Fibroblast of upper back skin (primary cell): ENCODE measurements at places on chromosomes 2 and 18.
A peak's percentile ranks its signal among the peaks of the same experiment; 100 is the strongest.

DNA sequence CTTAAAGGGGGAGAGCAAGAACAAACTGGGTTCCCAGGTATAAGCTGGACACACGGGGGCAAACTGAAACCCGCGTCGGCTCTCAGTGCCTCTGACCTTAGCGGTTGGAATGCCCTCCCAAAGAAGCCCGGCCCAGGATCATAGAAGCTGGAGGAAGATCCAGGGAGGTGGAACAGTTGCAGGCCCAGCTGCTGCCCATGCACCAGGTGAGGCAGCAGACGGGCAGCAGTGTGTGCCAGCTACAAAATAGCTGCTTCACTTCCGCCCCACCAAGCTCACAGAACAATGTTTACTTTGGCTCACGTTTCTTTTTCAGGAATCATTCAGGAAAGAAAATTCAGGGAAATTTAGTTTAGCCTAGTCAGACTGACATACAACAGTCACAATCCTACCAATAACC is 3.9 kb upstream of the ERMN start:
- no peak for DNase-seq

DNA sequence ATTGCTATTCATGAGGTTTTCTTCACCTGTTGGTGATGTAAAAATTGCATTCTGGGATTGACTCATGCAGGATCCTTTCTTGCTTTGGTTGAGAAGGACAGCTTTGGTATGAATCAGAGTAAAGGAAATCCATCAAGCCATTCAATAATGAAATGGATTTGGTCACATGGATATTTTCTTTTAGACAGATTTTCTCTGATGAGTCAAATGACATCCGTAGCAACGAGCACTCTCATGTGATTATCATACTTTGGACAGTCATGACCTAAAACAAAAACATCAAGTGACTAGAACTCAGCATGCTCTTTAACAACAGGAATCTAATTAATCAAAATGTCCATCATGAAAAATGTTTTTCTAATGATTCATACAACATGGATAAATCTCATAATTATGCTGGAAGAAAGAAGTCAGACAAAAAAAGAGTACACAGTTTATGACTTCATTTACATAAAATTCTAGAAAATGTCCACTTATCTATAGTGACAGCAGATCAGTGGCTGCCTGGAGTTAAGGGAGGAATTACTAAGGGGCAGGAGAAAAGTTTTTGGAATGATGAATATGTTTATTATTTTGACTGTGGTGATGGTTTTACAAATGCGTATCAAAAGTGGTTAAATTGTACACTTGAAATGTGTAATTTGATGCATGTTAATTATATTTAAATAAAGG is 30.7 kb downstream of the TRAK2 start:
- peak; percentile 74 for DNase-seq

- peak; percentile 12 for DNase-seq
Measured at GRCh38 chr2:231764760-231765159, 16.3 kb downstream of the PDE6D start.

- no peak for DNase-seq
Measured at GRCh38 chr2:240896871-240897692, 1.1 kb upstream of the MAB21L4 start.

- peak; percentile 90 for DNase-seq
Measured at GRCh38 chr2:177604271-177605065, 211.9 kb downstream of the AGPS start.

DNA sequence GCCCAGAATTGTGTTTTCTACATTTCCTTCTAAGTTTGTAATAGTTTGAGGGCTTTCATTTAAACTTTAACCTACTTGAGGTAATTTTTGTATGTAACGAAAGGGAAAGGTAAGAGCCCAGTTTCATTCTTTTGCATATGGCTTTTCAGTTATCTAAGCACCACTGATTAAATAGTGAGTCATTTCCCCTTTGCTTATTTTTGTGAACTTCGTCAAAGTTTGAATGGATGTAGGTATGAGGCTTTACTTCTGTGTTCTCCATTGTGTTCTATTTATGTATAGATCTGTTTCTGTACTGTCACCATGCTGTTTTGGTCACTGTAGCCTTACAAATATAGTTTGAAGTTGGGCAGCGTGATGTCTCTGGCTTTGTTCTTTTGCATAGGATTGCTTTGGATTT is 944.8 kb upstream of the CNTNAP5 start:
- no peak for DNase-seq

- DNase-seq = no peak
Measured at GRCh38 chr18:76838182-76838581, 15.8 kb downstream of the ZNF236 start.

GRCh38 chr2:63488118-63488713 is 100.1 kb downstream of the WDPCP start:
- peak; percentile 25 for DNase-seq

DNA sequence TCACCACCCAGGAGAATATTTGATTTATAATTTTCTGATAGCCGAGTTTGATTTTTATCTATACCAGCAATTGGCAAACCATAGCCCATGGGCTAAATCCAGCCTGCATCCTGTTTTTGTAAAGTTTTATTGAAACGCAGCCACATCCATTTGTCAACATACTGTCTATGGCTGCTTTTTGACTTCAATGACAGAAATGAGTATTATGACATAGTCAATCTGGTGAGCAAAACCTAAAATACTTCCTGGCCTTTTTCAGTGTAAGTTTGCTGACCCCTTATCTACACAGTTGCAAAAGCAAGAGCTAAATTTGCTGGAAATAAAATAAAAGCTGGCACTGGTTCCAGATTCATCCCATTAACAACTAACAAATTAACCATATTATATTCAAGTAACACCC is 79.8 kb upstream of the SLC25A52 start:
- DNase-seq = no peak

GRCh38 chr2:127400897-127401756 is 13.4 kb upstream of the MAP3K2 start:
- DNase-seq = peak; percentile 39

DNA sequence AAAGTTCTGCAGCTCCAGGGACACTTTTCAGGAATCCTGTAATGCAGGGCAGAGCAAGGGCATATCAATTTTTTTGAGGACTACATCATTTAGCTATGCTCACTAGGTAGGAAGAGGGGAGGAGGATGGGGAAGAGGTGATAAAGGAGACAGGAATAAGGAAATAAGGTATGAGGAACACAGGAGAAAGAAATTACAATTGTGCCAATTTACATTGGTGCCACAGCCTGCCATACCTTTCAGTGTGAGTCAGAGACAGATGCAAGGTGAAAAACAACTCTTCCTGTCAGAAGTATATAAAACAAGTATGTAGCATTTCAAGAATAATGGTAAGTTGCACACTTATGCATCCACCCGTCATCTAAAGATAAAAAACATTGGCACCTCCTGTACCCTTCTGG is 5.4 kb upstream of the MRPS9 start:
- DNase-seq = no peak

DNA sequence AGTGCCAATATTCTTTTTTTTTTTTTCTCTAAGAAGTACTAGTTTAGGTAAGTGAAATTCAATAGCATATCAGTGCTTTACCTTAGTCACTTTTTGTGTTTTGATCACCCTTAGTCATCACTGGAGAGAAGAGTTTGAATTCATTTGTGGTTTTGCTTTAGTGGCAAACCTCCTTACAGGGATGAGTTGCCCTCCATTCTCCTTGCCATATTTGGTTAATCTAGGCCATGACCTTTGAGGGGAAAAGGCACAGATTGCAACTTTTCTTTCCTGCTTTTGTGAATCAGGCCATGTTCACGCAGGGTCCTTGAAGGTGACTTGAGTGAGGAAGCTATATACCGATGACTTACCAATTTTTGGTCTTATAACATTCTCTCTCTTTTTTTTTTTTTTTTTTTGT is 34.4 kb downstream of the PLEKHA3 start:
- DNase-seq = peak; percentile 66

GRCh38 chr18:77093586-77093985 is 39.0 kb downstream of the MBP start:
- DNase-seq = no peak

GRCh38 chr2:240302933-240303595 is 132.4 kb upstream of the GPC1 start:
- no peak for DNase-seq

- no peak for DNase-seq
Measured at GRCh38 chr2:197704434-197705120, 592 bp upstream of the MARS2 start.

DNA sequence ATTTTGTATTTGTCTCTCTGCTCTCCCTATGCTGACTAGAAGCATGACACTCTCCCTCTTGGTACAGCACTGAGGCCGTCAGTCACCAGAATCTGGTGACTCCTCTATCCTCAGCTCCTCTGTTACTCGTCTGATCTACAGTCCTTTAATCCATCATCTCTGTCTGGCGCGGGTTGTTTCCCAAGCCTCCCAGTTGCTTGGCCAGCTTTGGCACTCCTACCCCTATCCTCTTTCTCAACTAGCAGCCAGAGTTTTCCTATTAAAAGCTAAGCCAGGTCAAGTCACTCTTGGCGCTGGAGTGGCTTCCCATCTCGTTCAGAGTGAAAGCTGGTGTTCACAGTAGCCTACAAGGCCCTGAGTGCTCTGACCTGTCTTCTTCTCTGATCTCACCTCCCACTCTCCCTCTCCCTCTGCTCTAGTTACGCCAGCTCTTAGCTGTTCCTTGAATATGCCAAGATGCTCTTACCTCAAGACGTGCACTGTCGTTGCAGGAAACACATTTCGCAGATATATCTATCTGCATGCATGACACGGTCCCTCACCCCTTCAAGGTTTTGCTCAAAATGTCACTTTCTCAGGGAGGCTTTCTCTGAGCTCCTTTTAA is 41.8 kb upstream of the PSME4 start:
- no peak for DNase-seq

GRCh38 chr2:14358774-14359173 is 273.7 kb upstream of the LRATD1 start:
- DNase-seq = no peak

DNA sequence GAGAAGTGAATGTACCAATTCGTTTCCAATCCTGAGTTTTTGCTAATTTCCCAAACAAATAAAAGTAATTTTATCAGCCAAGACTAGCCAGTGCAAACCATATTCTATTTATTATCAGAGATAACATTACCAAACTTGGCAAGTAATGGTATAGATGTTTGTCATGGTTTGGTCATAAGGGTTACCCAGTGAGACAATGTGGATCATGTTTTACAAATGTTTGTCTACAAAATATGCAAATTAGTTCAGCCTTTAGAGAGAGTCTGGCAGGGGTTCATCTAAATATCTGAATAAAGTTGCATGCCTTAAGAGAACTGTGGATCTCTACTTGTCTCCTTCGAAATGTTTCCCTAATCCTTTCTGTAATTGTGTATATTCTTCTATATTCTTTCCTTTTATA is 152.2 kb downstream of the KCNH7 start:
- DNase-seq = no peak

DNA sequence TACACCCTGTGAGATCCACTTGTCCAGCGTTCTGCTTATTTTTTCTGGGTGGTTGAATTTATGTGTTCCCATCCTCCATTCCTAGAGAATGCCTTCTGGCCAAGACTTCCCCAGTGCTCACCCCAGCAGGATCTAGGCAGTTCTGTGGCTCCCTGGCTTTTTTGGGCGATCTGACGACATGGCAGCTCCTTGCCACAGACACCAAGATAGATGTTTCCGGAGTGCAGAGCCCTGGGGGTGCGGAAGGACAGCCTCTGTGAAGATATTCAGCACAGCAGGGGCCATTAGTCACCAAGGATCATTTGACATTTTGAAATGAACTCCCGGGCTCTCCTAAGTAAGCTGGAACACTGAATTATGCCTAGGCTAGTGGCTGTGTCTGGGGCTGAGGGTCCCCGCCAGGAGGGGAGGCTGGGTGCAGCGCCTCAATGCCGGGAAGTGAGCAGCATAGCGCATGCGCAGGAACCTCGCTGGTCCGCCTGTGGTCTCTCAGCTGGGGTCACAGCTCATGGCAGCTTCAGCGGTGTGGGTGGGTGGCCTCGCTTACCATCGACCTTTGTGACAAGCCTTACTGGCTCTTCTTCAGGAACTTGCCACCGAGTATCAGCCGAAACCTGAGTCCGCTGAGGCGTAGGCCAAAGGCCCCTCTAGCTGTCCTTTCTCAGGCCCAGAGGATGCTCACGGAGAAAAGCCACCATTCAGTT is 60.3 kb downstream of the MEX3C start:
- DNase-seq = peak; percentile 14
